ENCODE measurements at places on chromosomes 2 and 18.

GRCh38 chr2:1277634-1278033 is 135.6 kb upstream of the TPO start:
- DNase-seq: no peak

DNA sequence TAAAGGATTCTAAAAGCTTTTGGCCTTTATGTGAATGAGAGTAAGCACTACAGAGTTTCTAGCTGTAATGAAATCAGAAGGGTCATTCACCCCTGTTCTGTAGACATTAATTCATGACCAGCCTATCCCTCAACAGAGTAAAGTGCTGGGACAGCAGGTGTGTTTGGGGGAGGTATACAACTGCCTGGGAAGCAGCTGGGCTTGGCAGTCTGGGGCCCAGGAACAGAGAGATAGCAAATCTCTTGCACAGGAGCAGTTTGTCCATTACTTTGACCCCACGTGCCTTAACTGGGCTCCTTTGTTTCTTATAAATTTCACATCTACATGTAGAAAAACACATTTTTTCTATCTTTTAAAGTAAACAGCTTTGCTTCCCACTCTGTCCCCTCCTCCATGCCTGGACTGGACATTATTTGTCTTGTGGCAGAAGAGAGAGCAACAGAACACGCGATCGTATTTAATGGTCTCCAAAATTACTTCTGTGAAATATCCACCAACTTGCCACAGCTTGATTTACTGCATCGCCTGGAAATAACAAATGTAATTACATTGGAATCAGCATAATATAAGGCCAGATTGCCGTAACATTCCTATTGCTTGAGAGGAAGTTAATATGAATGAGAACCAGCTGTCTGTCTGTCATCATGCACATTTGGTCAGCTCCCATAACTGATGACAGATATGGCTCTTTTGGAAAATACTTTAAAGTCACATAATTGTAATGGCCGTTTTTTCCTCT is 263.8 kb downstream of the RBM43 start:
- DNase-seq: no peak

- peak; percentile 63 for DNase-seq
Measured at GRCh38 chr2:169118060-169118459, 48.7 kb downstream of the DHRS9 start.

GRCh38 chr2:12284037-12284436 is 432.7 kb upstream of the TRIB2 start:
- no peak for DNase-seq

DNA sequence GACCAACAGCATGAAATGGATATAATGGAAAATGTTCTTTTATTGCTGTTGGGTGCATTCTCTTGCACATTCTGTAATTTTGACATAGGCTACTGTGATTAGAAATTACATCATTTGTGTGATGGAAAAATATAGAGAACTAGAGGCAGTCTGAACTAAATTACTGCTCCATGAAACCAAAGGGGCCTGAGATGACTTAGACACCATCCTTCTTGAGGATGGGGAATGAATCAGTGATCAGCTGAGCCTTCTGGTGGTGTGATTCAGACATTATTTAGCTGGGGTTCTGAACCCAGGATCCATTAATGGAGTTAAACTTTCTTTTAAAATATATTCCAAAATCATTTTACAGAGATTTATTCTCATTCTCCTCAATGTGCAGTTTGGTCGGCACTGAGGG is 135.8 kb downstream of the LDLRAD4 start:
- DNase-seq: no peak

All from NCI-H2029 (cell line).